ENCODE measurements at places on chromosomes 5 and 9.

- DNase-seq, result no peak
Measured at GRCh38 chr5:146068977-146069779, 36.2 kb downstream of the PLAC8L1 start.

DNA sequence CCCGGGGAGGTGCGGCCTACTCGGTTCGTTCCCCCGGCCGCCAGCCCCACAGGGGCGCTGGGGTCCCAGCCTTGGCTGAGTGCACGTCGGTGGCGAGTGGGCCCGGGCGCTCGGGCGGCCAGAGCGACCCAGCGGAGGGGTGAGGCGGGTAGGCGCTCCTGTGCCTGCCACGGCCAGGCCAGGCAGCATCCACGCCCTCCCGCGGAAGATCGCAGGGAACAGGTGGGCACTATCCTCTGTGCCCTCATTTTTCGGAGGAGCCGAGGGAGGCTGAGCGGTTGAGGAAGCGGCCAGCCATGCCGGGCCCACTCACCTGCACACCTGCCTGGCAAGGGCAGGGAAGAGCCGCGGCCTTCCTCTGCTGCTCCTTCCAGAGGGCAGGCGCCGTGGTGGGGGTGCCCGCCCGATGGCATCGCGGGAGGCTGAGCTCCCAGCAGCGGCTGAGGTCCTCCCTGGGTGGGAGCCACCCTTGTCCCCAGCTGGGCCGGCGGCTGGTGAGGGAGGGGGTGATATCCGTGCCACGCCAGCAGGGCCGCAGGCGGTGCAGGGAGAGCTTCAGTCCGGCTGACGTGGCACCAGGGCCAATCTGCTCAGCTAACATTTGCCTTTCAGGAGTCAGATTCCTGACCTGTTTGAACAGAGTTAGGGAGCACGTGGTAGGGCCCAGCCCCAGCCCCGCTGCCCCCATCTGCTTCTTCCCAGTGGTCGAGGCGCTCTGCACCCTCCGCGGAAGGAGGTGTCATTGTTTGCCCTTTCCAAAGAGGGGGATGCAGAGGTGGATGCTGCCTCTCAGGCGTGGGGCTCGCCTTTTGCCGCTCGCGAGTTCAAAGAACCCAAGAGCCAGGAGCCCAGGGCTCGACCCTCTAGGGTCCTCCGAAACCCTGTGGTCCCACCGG lies 1.6 kb upstream of the SEC16A start:
- DNase-seq, result no peak

GRCh38 chr5:168693883-168694282 lies 114.7 kb upstream of the PANK3 start:
- no peak for DNase-seq

DNA sequence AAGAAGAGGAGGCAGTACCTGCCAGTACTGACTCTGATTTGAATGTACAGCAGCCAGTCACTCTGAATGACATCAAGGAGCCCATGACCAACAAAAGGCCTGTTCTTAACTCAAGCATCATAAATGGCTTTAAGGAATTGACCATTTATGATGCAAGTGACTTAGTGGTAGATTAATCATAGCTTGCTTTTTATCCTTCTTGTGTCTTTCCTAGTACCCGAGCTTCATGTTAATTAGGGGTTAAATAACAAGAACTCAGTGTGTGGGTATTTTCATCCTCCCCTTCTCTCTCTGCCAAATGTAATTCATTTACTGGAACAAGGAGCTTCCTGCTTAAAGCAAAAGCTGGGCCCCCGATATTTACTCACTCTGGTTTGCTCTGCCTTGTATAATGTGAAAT lies 146.5 kb downstream of the UNC13B start:
- DNase-seq, result no peak

DNA sequence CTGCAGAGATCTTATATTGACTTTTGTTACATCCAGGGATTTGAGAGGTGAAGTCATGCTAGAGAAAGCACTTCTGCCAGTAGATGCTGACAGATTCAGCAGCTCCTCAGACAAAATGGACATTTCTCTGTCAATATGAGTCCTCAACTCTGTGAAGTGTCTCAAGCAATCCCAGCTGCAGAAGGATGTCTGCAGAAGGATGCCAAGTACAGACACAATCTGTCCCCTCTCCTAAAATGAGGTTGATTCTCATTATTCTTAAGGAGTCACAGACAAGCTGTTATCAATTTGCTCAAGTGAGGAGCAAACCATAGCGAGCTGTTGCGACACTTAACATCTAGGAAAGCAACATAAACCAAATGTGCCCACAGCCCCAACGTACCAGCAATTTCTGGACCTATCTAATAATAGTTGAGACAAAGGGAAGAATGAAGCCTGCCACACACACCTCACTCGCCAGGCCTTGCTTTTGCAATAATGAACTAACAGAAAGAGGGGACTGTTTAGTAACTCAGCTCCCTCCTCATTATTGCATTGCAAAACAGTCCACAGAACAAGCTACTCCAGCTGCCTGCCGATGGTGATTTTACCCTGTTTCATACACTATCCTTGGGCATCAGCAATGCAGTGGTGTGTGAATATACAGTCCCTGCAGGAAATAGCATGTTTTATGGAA lies 364.2 kb upstream of the PDE4D start:
- no peak for DNase-seq

GRCh38 chr5:17157294-17157693 lies 60.1 kb upstream of the BASP1 start:
- no peak for DNase-seq

- no peak for DNase-seq
Measured at GRCh38 chr5:107893642-107894041, 222.9 kb upstream of the EFNA5 start.

- DNase-seq, result no peak
Measured at GRCh38 chr9:121494192-121494591, 5.5 kb downstream of the GGTA1 start.

- DNase-seq, result no peak
Measured at GRCh38 chr9:109969011-109969410, 189.0 kb downstream of the PALM2AKAP2 start.

- DNase-seq, result no peak
Measured at GRCh38 chr5:167248257-167248656, 1043.2 kb upstream of the WWC1 start.

DNA sequence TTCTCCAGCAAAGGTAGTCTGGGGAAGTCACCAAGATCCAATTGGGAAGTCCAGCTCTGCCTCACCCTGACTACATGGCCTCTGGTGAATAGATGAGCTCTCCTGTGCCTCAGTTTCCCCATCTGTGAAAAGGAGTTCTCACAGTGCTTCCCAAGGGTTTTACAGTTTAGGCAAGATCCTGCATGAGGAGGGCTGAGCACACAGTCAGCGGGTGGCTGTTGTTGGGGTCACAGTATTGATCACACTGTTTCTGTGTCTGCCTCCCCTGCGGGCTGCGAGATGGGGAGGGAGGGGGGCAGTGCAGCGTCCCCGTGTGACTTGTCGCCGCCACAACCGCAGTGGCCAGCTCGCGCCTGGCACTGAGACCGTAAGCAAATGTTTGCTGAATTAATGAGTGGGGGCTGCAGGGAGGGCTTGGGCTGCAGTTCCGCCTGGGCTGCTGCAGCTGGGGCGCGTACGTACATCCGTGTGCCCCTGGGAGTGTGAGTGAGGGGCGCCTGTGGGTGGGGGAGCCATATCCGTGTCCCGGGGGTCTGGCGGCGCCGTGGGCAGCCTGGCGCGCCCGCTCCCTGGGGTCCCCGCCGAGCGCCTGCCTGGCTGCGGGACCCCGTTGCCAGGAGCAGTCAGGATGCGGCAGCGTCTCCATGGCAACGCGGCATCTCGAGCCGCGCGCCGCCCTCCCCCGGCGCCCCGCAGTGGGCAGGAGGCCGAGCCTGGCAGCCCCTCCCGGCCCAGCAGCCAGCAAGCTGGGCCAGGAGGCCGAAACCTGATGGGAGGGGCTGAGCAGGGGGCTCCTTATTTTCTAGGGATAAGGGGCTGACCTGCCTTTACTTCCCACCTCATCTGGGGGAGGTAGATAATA lies 31.4 kb upstream of the PSD2 start:
- no peak for DNase-seq

DNA sequence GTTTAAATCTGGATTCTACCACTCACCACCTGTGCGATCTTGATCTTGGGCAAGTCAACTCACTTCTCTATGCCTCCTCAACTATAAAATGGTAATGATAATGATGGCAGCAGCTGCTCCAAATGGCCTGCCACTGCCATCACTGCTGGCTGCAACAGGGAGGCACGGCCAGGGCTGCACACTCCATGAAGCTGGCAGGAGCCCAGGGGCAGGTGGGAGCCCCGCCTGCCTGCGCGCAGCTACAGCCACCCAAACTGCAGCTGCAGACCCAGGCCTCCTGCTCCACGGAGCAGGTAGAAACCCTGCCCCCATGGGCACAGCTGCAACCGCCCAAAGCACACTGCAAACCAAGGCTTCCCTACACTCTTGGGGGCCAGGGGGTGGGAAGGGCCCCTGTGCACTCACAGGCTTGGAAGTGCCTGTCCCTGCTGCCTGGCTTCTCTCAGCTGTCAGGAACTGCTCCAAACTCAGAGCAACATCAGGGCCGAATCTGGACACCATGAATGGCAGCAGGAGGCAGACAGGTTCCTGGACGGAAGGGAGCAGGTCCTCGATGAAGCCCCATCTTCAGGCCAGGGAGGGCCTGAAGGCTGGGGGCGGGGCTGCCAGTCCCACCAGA lies 57.6 kb downstream of the PRELID2 start:
- no peak for DNase-seq

DNA sequence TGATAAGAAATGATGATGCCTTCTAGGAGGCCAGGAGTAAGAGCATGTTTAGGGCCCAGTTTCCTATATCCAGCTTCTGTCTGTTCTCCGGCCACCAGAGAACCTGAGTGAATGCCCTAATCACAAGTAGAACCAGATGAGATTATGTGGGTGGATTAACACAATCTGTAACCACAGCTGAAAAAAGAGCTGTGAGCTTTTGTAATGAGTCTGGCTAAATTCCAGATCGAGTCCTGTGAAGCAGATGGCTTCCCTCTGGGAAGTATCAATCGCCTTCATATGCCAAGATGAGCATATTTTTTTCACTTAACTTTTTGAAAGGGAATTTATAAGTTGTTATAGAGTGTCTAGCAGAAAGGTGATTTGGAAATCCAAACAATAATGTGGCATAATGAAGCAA lies 99.8 kb downstream of the NNT start:
- DNase-seq, result no peak

DNA sequence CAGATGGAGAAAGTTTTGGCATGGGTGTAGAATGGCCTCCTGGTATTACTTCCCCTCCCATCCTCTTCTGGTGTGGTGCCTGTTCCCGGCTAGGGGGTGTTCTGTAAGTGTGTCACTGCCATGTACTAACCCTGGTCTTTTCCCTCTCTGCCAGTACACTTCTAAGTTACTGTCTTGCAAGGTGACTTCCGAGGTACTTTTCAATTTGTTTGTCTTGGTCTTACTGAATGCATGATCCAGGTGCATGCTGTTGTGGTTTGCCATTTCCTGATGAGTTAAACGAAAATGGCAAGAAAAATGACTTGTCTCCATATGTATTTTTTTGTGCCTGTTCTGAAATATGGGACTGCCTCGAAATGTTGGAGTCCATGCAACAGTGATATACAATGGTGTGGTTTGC lies 46.0 kb downstream of the C9orf152 start:
- DNase-seq, result no peak

- no peak for DNase-seq
Measured at GRCh38 chr5:173497685-173498084, 118.8 kb downstream of the BOD1 start.

- DNase-seq, result no peak
Measured at GRCh38 chr5:147190331-147190730, 44.5 kb upstream of the STK32A start.

- DNase-seq, result no peak
Measured at GRCh38 chr9:91155746-91156376, 205.9 kb downstream of the AUH start.

DNA sequence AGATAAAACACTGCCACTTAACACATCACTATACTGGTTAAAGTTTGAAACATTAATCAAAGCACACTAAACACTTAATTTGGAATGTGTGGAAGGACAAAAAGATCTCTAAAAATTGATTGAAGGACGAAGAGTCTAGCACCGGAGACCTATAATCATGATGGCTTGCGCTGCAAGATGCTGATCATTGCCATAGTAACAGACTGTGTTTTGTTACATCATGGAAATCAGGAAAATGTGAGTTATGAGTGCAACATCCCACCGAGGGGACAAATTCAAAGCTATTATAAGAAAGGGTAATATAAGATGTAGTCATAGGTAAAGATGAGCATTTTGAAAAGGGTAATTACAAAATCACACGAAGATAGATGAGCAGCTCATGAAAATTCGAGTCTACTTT lies 278.8 kb upstream of the CTNND2 start:
- no peak for DNase-seq

DNA sequence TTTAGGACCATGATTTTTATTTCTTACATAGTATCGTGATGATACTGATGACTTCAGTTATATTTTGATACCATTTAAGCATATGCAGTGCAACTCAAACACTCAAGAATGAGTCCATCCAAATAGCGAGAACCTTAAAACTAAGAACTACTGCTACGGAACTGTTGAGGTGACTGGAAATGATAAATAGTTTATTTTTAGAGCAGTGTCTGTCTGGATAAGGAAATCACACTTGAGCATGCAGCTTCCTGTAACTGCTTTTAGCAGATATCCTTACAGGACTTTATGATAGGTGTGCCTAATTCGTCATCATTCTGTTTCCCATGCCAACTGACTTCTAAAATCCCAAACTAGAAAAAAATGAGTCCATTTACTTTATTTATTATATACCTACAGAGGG lies 85.5 kb downstream of the ADGRV1 start:
- no peak for DNase-seq

DNA sequence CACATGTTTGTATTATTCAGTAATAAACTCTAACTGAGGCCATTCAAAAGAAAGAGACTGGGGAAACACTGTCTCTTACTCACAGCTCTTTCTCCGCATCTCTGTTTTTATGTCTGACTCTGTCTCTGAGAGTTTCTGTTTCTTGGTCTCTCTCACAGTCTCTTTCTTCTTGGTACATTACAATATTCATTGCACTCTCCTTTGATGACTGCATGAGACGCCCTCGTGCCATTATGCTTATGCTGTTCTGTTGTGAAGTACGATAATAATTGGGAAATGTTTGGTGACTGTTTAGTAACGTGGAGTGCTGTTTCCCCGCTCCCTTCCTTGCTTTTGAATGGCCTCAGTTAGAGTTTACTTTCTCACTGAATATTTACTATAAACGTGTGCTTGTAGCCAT lies 25.3 kb upstream of the TLX3 start:
- no peak for DNase-seq

GRCh38 chr5:68419637-68420452 lies 204.3 kb downstream of the PIK3R1 start:
- DNase-seq, result no peak

- DNase-seq, result no peak
Measured at GRCh38 chr5:52685566-52685965, 102.2 kb upstream of the ITGA1 start.

- no peak for DNase-seq
Measured at GRCh38 chr9:14939378-14939777, 29.1 kb upstream of the FREM1 start.

- DNase-seq, result no peak
Measured at GRCh38 chr5:133581918-133582317, 30.4 kb downstream of the FSTL4 start.

GRCh38 chr9:123807251-123807650 lies 122.7 kb downstream of the DENND1A start:
- no peak for DNase-seq
